ENCODE measurements at places on chromosomes 13 and 19.

DNA sequence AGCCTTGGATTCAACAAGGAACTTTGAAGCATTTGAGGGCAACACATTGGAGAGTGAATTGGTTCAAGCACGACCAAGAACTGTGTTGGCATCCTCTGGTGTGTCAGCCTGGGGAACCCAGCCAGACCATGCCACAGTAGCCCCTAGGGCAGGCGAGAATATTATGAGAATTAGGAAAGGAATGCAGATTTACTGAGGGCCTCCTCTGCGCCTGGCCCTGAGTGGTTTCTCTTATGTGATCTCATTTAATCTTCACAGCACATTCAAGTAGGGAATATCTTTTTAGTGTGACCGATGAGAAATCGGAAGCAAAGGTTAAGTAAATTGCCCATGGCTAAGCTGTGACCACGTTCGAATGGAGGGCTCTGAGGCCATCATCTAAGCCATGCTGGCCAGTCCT, 15.3 kb upstream of the ERICH6B start:
- no peak for DNase-seq

DNA sequence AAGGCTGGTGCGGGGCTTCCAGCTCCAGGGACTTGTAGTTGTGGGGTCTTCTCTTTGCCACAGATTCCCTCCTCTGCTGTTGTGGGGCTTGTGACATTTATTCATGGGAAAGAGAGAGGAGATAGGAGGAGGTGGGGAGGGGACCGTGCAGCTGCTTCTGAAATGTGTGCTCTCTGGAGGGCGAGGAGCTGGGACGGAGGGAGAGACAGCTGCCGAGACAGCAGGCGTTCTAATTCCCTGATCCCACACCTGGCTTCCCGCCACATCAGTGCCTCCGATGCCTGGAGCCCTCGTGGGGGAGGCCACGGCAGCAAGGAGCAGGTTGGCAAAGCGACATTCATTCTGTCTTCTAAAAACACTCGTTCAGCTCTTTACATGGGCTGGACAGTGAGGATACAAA, 164.4 kb downstream of the USP12 start:
- no peak for DNase-seq

DNA sequence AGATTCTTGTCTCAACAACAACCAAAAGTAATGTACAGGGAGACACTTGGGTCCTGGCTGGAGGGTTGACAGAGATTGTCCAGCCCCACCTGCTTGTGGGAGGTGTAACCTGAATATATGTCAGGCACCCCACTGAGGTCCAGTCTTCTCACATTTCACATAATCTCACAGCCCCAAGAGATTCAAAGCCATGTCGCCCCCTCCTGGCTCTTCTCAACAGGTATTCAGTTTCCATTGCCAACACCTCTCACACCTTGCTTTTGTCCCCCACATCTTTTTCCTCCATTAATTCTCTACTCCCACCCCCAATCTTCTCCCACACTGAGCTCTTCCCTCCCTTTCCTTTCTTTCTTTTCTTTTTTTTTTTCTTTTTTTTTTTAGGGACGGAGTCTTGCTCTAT, 11.2 kb downstream of the UNC13A start:
- no peak for DNase-seq

DNA sequence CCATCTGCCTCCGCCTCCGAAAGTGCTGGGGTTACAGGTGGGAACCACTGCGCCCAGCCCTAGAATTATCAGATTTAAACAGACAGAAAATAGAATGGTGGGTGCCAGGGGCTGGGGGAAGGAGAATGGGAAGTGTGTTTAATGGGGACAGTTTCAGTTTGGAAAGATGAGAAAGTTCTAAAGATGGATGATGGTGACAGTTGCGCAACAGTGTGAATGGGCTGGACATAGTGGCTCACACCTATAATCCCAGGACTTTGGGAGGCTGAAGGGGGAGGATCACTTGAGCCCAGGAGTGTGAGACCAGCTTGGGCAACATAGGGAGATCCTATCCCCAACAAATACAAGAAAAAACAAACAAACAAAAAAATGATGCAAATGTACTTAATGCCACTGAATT, 15.9 kb downstream of the KANK2 start:
- no peak for DNase-seq

DNA sequence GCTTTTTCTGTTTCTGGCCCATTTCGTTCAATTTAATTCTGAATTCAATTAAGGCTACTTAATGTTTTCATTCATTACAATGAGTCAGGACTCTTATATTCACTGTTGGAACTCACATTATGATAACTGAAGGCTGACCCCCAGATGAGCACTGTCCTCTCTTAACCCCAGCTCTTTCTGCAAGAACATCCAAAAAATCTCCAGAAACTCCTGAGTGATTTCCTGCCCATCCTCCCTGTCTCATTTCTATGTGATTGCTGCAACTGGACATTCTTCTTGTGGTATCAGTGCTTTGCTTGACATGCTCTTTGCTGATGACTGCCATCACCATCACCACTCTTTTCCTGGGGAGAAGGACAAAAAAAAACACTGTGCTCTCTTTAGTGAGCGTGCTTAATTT, 240.3 kb downstream of the SPRY2 start:
- DNase-seq, result peak; percentile 42

- DNase-seq, result no peak
Observed at GRCh38 chr13:74270018-74270417, 135.8 kb upstream of the KLF12 start.

DNA sequence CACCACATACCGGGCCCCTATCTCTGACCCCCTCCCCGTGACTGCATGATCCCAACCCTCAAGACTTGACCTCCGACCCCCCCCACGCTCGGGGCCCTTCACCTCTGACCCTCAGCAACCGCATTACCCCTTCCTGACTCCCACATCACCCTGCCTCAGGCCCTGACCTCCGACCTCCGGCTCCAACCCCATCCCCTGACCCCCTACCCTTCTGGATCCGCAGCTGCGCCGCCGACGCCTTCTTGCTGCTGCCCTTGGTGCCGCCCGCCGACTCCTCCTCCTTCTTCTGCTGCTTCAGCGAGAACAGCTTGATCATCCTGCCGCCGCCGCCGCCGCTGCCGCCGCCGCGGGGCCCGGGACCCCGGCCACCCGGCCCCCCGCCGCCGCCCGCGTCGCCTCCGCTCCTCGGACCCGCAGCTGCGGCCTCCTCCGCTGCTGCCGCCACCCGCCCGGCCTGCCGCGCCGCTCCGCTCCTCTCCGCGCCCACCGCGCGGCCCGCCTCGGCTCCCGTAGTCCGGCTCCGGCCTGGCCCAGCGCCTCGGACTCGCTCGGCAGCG, at the start of gene UBE2M:
TSS of gene UBE2M (minus strand) at position 546 of the 557 bp plus-strand sequence. CDS start at position 316, 230 bp downstream.
- DNase-seq, result no peak

- DNase-seq, result no peak
Observed at GRCh38 chr19:5832061-5832460, 7.4 kb downstream of the FUT6 start.

GRCh38 chr13:89267734-89268133, 1596.6 kb downstream of the SLITRK5 start:
- DNase-seq, result no peak

DNA sequence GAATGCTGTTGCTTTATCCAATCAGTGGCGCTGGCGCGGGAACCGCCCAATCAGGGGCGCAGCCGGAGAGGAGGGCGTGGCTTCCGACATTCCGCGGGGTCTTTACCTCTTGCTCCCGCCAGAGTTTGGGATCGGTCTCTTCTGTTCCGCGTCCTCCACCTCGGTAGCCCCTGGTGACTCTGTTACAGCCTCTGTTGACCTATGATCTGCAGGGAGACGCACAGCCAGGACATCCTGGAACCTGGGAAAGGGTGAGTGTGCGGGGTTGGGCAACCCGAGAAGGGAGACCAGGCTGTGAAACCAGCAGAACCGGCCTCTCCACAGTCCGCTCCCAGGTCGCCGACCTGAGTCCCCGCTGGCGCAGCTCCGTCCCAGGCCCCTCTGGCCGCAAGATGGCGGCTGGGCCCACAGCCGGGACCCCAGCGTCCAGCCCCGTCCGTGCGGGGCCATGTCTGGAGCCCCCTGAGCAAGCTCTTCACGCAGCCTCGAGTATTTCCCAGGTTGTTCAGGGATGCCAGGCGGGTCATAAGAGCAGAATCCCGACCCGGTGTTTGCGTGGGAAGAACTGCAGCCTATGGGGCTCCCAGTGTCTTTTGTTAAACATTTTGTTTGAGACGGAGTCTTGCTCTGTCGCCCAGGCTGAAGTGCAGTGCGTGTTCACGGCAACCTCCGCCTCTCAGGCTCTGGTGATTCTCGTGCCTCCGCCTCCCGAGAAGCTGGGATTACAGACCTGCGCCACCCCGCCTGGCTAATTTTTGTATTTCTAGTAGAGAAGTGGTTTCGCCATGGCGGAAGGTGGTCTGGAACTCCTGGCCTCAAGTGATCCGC, 4.4 kb upstream of the ZNF681 start:
- peak; percentile 24 for DNase-seq

- no peak for DNase-seq
Observed at GRCh38 chr19:29665826-29666577, 741 bp downstream of the PLEKHF1 start.

GRCh38 chr19:41792513-41793413, 3.6 kb upstream of the CEACAM3 start:
- peak; percentile 11 for DNase-seq

DNA sequence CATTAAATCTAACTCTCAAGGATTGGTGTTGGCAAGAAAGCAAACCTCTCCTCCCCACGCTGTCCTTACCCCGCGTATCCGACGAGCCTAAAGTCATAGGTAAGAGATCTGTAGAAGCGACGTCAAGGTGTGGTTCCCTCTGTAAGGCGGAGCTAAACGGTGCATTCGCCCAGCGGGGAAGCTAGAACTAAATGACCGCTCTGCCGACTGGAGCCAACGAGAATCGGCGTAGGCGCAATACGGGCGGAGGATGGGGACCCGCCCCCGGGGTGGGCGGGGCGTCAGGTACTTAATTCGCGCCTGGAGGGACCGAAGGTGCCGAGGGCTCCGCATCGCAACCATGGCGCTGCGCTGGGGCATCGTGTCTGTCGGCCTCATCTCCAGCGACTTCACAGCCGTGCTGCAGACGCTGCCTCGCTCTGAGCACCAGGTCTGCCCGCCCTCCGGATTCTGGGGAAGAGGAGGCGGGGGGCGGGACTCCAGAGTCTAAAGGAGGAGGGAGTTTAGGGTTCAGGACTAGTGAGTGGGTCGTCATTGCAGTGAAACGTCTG, at the start of gene DHDH:
TSS of gene DHDH (plus strand) at position 318 of the 551 bp plus-strand sequence. CDS start at position 341, 23 bp downstream.
- no peak for DNase-seq

- no peak for DNase-seq
Observed at GRCh38 chr13:86087244-86087643, 288.0 kb upstream of the SLITRK6 start.

GRCh38 chr13:112171570-112171965, 104.6 kb downstream of the SOX1 start:
- DNase-seq, result no peak

GRCh38 chr13:113082198-113083021, 23.2 kb upstream of the F7 start:
- no peak for DNase-seq

DNA sequence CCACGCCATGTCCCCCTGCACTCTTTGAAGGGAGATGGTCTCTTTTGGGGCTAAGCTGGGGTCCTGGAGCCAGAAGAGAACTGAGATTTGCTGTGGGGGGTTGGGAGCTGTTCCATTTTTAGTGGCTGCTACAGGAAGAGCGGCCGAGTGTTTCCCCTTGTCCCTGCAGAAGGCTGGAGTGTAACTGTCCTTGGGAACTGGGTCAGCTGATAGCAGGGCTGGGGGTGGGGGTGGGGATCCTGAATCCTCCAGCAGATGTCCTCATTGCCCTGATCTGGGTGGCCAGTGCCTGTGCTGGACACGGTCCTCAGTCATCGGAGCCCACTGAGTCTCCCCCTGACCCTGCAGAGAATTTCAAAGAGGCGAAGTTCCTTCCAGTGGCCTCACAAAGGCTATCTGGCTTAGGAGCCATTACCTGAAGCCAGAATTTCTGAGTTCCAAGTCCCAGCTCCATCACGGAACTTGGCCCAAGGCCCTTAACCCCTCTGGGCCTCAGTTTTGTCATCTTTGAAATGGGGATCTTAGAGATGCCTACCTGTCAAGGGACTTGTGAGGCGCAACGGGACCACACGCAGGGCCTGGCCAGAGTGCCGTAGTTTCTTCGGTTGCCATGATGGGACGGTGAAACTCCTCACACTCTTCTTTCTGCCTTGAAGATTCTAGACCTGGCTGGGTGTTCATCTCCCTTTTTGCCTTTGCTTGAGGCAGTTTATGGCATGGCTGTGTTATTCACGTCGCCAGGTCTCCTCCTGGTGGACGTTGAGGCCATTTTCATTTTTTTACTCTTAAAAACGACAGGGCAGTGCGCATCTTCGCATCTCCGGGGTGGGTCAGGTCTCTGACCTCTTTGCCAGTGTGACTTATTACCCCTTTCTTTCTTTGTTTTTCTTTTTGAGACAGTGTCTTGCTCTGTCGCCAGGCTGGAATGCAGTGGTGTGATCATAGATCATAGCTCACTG, 51.9 kb downstream of the DNM2 start:
- no peak for DNase-seq

All from GM04504 (cell line).